ENCODE measurements at places on chromosomes 6 and 20.
A peak's percentile ranks its signal among the peaks of the same experiment; 100 is the strongest.

DNA sequence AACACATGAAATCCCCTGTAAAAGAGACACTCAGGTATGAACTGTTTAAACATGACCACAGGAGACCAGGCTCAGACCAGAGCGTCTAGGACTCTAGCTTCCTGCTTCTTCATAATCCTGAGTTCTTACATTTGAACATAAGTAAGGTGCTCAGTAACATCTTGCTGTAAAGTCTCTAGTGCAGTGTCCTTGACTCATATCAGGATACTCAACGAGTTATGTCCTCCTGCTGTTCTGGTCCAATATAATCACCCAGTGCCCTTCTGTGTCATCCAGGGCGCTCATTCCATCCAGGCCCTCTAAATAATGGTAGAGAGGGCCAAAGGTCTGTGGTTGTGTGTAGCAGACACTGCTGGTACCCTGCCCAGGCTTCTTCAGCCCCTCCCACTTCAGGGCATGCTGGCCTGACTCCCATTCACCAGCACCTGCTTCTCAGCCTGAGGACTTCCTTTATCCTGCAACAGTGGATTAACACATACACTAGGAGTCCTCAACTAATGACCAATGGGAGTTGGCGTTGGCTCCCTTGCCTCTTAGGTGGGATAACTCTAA, 66.8 kb upstream of the MOCS1 start:
- DNase-seq, result no peak

GRCh38 chr20:24627926-24628325, 158.5 kb downstream of the SYNDIG1 start:
- no peak for DNase-seq

GRCh38 chr6:167700199-167700598, 126.5 kb upstream of the AFDN start:
- DNase-seq, result no peak

DNA sequence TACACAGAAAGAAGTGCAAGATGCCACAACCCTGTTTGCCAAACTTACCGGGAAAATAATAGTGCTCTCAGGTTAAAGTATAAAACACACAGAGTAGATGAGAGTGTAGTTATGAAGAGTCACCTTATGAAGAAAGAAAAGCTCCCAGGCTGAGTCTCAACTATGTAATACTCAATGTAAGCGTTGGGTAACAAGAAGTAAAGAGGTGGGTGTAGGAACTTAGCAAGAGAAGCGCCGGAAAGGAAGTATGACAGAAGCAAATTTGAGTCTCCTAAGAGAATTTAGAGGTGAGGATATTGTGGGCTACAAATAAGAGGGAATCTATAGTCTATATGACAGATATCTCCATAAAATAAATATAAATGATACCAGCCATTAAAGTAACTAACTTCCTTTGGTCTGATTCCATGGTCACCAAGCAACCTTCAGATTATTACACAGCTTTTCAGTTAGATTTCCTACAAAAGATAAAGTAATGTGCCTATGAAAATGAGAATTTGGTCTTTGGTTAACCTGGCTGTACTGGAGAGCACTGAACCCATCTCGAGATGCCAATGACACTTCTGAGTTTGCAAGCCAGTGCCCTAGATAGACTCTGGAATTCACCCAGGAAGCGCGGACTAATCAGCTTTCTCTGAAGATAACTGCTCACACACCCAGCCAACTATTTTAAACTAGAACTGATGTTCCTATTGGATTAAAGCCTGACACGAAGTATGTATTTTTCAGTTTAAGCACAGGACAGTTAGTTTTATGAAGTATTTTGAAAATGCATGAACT, 1.8 kb downstream of the TUBE1 start:
- DNase-seq, result no peak

- DNase-seq, result no peak
Observed at GRCh38 chr6:11811644-11812264, 33.2 kb upstream of the ADTRP start.

GRCh38 chr6:149716181-149716963, 1.5 kb downstream of the LATS1 start:
- peak; percentile 54 for DNase-seq

DNA sequence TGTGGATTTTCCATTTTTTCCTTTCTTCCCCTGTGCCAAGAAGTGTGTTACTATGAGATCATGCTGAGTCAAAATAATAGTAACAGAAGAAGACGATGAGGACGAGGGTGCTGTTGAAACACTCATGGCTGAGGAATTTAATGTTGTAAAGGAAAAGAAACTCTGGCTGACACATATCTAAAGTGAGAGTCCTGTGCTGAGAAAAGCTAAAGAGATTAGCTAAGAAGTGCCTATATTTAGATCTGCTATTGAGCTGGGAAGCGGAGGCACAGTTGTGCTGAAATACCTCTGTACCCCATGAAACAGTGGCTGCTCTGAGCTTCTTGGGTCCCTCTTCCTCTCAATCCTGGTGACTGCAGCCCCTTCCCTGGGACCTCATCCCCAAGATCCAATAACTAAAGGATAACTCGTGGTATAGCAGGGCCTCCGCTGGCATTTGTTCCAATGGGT, 1.1 kb upstream of the SYTL3 start:
- DNase-seq, result peak; percentile 65

GRCh38 chr6:35601331-35602132, 87.2 kb downstream of the FKBP5 start:
- DNase-seq, result no peak

- no peak for DNase-seq
Observed at GRCh38 chr6:45835721-45836437, 179.8 kb downstream of the CLIC5 start.

DNA sequence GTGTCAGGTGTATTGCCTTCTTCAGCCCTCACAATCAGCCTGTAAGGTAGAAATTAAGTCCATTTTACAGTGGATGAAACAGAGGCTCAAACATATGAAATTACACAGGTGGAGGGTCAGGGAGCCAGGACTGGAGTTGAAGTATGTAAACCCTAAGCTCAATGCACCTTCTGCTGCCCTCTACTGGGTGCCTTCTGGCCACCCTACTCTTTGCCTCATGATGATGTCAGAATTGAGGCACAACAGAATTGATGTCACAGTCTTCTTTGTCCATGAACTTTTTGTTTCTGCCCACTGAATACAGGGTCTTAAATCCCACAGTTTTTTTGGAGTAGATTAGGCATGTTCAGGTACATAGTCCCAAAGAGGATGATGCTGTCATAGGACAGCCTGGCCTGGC, 400.8 kb upstream of the CHD6 start:
- DNase-seq, result no peak

DNA sequence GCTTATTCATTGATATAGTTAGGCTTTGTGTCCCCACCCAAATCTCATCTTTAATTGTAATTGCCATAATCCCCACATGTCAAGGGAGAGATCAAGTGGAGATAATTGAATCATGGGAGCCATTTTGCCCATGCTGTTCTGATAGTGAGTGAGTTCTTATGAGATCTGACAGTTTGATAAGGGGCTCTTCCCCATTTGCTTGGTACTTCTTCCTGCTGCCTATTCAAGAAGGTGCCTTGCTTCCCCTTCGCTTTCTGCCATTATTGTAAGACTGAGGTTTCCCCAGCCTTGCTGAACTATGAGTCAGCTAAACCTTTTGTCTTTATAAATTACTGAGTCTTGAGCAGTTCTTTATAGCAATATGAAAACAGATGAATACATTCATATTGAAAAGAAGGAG, 45.6 kb downstream of the CENPW start:
- DNase-seq, result no peak

GRCh38 chr6:125267806-125268523, 33.8 kb downstream of the HDDC2 start:
- DNase-seq, result no peak

DNA sequence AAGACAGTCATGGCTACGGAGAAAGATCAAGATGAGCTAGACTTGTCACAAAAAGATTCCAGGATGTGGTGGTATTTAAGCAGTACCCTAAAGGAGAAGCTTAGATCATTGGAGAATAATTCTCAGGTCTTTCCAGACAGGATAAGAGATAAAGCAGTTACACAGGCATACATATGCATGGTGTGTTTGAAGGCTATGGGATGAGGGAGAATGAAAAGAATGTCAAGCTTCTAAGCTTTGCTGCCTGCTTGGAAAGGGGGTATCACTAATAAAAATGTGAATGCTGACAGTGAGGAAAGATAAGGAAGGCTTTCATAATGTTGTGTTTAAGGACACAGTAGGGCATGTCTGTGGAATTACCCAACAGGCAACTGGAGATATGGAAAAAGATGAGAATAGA, 28.1 kb downstream of the RWDD2A start:
- no peak for DNase-seq

DNA sequence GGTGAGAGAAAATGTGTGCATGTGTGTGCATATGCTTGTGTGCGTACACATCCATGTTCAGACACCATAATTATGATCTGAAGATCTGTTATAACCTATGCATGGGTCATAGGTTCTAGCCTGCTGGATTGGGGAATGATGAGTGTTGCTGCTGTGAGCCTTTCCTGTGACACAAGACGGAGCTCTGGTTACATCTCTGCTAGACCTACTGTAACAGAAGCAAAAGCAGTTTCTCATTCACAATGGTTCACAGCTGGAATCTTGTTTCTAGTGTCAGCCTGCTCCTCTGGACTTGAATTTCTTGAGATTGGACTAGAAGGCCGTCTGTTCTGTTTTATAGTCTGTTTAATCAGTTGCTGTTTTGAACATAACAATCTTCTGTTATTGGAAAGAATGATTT, 40.1 kb downstream of the DEFB114 start:
- no peak for DNase-seq

DNA sequence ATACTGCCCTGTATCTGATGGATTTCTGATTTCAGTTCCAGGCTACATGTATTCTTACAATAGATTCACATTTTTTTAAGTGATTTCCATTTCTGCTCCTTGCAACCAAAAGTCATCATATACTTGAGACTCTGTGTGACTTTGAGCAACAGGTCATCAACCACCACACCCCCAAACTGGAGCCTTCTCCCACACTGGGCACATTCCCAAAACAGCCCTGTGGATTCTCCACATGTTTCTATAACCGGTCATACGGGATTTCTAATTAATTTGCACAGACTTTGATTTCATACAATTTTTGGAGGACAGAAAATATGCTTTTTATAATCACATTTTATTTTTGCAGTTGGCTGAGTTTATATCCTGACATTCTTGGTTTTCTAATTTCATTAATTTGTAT, 317.2 kb upstream of the ID4 start:
- DNase-seq, result no peak

DNA sequence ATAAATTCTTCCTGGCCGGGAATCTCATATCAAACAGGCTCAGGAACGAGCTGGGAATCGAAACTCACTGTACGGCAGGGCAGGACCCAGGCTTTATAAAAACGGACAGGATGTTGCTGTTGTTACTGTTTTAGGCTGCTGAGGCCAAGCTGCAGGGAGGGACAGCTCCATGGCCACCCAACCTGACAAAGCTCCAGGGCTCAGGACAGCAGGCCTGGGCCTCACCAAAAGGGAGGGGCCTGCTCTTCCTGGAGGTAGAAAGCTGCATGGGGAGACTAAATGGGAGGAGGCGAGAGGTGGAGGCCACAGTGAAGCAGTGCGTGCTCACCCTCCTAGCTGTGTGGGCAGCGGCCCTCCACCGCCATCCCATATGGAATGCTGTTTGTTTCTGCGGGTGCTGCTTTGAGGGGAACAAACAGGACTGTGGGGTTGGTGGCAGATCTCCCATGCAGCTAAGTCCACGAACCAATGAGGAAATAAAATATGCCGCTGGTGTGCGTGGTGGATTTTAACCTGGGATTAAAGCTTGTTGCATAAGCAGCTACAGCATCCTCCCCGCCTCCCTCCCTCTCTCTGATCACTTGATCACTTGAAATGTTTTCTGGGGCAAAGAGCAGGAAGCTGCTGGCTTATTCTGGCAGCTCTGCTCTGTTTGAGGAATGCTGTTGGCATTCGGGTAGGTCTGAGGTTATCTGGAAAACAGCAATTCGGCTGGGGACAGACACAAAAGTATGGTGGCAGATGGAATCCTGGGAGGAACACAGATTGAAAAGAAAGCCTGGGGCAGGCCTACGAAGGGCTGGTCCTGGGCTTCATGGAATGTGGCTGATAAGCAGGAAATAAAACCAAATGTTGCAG, 2.4 kb upstream of the ZMYND8 start:
- no peak for DNase-seq

- DNase-seq, result no peak
Observed at GRCh38 chr20:47922269-47922668, 137.0 kb upstream of the SULF2 start.

- DNase-seq, result peak; percentile 58
Observed at GRCh38 chr6:154276810-154277628, 79.6 kb downstream of the IPCEF1 start.

GRCh38 chr6:41696788-41697187, 38.6 kb downstream of the TFEB start:
- no peak for DNase-seq

- no peak for DNase-seq
Observed at GRCh38 chr6:84976526-84977362, 212.3 kb upstream of the TBX18 start.

- DNase-seq, result peak; percentile 44
Observed at GRCh38 chr6:139262519-139263300, 29.1 kb downstream of the TXLNB start.

DNA sequence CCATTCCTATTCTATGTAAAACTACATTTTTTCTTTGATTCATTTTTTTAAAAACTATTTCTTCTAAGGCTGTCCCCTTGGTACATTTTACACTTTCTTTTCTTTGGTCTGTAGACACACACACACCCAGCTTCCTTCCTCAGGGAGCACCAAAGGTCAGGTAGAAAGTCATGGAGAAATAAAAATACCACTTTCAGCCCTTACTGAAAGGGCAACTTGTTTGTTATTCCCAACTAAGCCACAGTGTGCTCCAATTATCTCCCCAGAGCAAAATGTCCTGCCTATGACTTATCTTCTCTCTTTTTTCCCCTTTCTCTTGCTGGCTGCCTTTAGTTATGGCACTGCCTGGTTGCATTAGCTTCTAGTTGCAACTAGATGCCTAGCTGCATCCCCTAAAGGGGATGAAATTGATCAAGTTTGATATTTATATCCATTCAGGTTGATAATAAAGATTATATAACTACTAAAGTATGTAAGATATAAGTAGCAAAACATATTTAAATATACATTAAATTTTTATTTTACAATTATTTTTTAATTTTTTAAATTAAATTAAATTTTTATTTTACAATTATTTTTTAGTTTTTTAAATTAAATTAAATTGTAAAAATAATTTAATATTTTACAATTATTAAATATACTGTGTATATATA, 21.6 kb upstream of the LRRC1 start:
- no peak for DNase-seq

DNA sequence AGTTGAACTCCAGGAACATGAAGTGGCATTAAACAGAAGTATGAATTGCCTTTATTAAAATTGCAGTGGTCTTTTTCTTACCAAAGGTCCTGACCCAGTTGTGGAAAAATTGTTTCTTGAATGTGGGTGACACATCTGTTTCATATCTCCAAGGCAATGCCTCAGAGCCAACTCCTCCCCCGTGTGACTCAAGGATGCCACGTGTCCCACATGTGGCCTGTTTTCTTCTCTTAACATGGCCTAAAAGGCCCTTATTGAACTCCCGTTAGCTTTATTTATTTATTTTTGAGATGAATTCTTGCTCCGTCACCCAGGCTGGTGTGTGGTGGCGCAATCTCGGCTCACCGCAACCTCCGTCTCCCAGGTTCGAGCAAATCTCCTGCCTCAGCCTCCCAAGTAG, 128.4 kb upstream of the ESR1 start:
- DNase-seq, result no peak
